GM12892 (cell line): ENCODE measurements at places on chromosomes 6 and 20.

DNA sequence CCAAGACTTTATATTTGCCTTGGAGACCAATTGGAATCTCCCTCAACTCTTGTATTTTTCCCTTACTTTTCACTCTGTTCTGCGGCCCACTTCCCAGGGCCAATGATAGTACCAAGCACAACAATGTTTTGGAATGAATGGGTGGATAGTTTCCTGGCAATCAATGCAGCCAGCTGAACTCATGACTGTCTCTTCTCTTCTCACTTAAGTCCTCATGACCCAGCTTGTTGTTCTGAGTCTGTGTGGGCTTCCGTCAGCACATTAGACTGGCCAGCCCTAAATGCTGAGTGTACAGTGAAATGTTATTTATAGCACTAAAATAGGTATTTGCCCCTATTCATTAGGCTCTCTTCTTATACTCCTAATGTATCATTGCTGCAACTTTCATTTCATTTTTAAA is 5.6 kb upstream of the MBOAT1 start:
- DNase-seq: no peak

GRCh38 chr6:40910260-40910893 is 128.6 kb downstream of the UNC5CL start:
- DNase-seq: no peak

DNA sequence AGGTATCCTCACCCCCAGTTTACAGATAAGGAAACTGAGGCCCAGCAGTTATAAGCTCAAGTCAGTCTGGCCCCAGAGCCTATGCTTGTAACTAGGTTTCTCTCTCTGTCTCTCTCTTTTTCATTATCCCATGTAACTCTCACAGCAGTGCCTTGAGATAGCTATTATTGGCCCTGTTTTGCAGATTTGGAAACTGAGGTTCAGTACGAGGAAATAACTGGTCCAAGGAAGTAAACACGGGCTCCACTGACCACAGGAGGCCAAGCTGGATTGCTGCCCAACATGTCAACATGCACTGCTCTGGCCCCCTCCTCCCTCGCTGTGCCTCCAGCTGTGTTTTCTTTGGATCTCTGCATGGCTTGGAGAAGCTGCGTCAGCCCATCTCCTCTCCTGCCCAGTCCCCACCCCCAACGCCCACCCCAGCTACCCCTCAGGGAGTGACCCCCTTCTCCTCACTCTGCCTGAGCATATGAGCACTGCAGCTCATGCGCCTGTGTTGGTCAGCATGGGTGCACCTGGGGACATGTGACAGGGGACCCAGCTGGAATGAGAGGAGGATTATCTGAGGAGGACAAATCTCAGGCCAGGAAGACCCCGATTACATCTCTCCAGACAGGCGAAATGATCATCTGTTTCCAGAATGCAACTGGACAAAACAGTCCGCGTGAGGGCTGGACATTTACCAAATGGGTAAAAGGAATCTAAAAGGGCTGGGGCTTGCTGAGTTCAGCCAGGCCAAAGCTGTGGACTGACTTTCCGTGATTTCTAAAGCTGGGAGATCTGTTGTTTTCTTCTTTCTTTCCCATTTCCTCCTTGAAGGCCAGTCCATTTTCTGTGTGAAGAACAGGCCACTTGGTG is 7.8 kb upstream of the PLTP start:
- DNase-seq: no peak

GRCh38 chr20:16462711-16463110 is 110.5 kb downstream of the KIF16B start:
- DNase-seq: no peak

GRCh38 chr6:11613336-11613735 is 75.8 kb downstream of the TMEM170B start:
- DNase-seq: no peak

DNA sequence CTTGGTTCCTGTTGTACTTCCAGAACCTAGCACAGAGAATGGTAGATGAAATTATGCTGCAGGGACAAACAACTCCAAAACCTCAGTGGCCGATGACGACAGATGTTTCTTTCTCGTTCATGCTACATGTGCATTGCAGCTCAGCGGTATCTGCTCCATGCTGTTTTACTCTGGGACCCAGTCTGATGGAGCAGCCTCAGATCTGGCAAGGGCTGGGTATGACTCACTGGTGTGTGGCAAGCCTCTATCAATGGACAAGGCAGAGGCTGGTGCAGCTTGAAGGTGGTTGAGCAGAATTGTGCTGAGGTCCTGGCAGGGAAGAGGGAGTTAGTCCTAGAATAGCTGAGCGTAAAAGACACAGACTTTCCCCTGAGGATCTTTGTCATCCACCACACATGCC is 10.3 kb upstream of the BLCAP start:
- no peak for DNase-seq

DNA sequence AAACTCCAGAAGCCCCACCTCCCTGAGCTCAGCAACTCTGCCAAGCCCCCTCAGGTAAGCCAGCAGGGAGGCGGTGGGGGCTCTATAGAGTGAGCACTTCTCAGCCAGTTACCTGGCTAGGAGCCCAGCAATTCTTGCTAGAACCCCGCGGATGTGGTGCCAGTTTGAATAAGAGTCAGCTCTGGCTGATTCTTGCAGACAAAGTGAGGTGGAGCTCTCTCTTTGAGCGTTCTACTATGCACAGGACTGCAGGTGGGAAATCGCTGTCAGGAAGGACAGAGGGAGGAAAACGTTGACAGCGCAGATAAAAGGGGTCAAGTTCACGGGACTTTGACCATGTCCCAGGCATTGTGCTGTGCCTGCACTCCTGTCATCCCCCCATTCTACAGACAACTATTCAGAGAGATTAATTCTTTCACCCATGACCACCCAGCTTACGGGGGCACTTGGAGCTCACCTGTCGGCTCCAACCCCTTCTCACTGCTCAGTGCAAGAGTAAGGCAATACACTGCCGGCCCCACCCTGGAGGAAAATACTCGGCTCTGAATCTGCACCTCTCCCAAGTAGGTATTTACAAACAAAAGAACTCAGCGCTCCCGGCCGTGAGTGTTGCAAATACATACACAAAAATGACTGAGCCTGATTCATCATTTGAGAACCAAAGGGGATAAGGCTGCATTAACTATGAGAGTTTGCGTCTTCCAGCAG is 92.9 kb downstream of the ANKRD60 start:
- no peak for DNase-seq

DNA sequence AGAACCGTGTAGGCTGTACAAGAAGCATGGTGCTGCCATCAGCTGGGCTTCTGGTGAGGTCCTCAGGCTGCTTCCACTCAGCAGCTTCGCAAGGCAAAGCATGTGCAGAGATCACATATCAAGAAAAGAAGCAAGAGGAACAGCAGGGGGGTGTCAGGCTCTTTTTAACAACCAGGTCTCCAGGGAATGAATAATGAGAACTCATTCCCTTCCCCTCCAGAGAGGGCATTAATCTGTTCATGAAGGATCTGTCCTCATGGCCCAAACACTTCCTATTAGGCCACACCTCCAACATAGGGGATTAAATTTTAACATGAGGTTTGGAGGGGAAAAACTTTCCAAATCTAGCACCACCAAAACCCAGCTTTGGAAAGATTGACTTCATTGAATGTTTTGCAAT is 20.0 kb downstream of the GINM1 start:
- DNase-seq: no peak

GRCh38 chr6:1363298-1363697 is 26.1 kb upstream of the FOXF2 start:
- no peak for DNase-seq

GRCh38 chr6:157268396-157268795 is 54.9 kb downstream of the TMEM242 start:
- DNase-seq: no peak

- DNase-seq: no peak
Measured at GRCh38 chr6:168001029-168001332, 3.5 kb downstream of the KIF25 start.

DNA sequence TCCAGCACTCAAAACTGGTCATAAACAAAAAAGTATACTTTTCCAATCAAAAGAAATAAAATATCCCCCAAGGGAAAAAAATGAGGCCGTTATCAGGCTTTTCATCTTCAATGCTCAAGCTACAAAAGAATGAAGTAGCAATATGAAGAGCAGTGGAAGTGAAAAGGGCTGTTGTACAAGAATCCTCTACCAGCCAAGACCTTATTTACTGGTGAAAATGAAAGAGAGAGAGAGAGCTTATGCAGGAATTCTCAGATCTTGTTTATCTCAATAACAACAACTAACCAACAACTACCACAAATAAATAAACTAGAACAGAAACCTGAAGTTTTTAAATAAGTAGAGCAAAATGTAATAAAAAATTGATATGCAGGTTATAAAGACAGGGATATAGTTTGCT is 400.6 kb downstream of the HDGFL1 start:
- no peak for DNase-seq
